Calu3 (cell line): ENCODE measurements at places on chromosomes 3 and 15. TPM values are rescaled to one million over a fixed set of nuclear protein-coding genes. Genes with fewer than 3 reads are reported as not detected.

GRCh38 chr3:141816958-141817357 lies 53.8 kb downstream of the GRK7 start:
- H3K36me3 ChIP-seq: no peaks in the 10 kb centered on the region
- H3K27me3 ChIP-seq: peaks cover 62% of the 10 kb centered on the region
- H3K4me3 ChIP-seq: no peak overlapping the region
- no peaks in the 10 kb centered on the region for H3K4me1 ChIP-seq
- no peak for DNase-seq

- no peaks in the 10 kb centered on the region for H3K36me3 ChIP-seq
- H3K4me3 ChIP-seq: no peak overlapping the region
- DNase-seq: no peak
- H3K4me1 ChIP-seq: peaks cover 10% of the 10 kb centered on the region
Observed at GRCh38 chr15:34241376-34242330, 16.8 kb downstream of the EMC4 start.

DNA sequence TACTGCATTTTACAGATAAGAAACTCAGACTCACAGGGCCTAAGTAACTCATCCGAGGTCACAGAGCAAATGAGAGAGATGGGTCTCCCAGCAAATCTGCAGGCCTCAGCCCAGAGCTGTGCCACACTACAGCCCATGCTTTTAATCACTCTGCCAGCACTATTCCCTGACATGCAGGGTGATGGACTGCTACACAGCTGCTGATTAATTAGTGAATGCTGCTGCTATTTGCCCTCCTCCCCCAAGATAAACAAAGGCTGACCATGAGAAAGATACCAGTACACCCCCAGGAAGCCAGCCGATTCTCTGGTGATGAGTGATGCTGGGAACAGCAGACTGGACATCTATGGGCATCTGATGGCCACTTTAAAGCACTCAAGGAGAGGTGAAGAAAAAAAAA lies 39.3 kb downstream of the RFTN1 start:
- no peak for DNase-seq
- no peaks in the 10 kb centered on the region for H3K36me3 ChIP-seq
- peaks cover 10% of the 10 kb centered on the region for H3K4me1 ChIP-seq
- no peaks in the 10 kb centered on the region for H3K27me3 ChIP-seq

- H3K4me1 ChIP-seq: no peaks in the 10 kb centered on the region
- H3K27me3 ChIP-seq: no peaks in the 10 kb centered on the region
- H3K36me3 ChIP-seq: peaks cover 76% of the 10 kb centered on the region
- DNase-seq: no peak
- H3K4me3 ChIP-seq: no peak overlapping the region
Observed at GRCh38 chr3:180974286-180974685, 15.2 kb downstream of the DNAJC19 start.

GRCh38 chr15:99343881-99344551 lies 92.7 kb downstream of the LRRC28 start:
- no peak overlapping the region for H3K4me3 ChIP-seq
- no peaks in the 10 kb centered on the region for H3K36me3 ChIP-seq

GRCh38 chr15:57697588-57697987 lies 8.9 kb upstream of the POLR2M start:
- H3K36me3 ChIP-seq: no peaks in the 10 kb centered on the region
- DNase-seq: no peak
- H3K4me1 ChIP-seq: no peaks in the 10 kb centered on the region
- no peak overlapping the region for H3K27ac ChIP-seq
- H3K27me3 ChIP-seq: no peaks in the 10 kb centered on the region
- no peak overlapping the region for H3K4me3 ChIP-seq

DNA sequence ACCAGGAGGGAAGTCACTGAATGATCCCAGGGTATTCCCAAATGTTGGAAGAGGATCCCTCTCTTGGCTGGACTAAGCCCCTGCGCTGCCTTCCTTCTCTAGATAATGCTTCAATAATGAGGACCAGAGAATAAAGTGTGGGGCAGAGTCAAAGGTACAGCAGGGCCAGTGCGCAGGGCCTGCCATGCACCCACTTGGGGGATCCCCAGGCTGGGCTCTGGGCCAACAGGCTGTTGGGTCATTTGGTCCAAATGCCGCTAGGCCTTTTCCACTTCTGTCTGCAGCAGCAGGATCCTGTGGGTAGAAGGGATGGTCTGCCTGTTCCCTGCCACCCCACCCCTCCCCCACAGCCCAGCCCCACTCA lies 5.7 kb upstream of the CLK3 start:
- peaks cover 12% of the 10 kb centered on the region for H3K36me3 ChIP-seq
- no peak for DNase-seq
- H3K27ac ChIP-seq: no peak overlapping the region

DNA sequence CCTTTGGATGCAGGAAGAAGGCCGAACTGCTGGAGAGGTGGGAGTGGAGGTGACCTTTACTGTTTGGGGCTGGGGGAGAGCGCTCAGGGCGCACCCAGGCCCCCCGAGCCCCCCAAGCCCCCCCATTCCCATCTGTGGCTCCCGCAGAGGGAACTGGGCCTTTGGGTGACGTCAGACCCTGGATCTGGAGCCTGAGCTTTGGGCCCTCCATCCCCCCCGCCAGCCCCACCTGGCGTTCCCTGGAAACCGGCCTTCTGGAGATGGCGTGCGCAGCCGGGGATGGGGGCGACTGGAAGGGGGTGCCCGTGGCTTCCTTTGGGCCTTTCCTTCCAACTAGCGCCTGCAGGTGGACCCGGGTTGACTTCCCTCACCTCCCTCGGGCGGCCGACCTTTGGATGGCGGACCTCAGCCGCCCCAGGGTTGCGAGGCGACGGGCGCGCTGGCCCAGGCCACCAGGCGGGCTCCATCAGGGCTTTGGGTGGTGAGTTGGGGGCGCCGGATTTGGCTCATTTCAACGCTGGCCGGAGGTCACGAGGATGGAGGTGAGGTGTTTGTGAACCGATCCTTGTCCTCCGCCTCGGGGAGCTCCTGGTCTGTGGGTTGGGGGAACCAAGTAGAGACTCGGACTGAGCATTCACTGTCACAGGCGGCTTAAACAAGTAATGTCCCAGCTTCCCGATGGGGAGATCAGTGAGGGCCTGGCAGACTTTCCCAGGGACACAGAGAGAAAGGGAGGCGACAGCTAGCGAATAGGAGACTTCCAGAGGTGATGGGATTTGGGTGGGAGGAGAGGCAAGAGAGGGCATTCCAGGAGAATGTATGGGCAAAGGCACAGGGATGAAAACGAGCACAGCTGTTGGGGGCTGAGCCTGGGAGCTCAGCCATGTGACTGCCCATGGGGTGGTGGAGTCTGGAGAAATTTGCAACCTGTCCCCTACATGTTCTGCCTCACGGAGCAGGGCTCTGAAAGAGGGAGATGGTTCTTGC lies 709 bp downstream of the SCAMP5 start:
- DNase-seq: no peak
- peaks cover 8% of the 10 kb centered on the region for H3K36me3 ChIP-seq
- H3K27me3 ChIP-seq: peaks cover 75% of the 10 kb centered on the region
- H3K27ac ChIP-seq: no peak overlapping the region
- peaks cover 18% of the 10 kb centered on the region for H3K4me1 ChIP-seq

DNA sequence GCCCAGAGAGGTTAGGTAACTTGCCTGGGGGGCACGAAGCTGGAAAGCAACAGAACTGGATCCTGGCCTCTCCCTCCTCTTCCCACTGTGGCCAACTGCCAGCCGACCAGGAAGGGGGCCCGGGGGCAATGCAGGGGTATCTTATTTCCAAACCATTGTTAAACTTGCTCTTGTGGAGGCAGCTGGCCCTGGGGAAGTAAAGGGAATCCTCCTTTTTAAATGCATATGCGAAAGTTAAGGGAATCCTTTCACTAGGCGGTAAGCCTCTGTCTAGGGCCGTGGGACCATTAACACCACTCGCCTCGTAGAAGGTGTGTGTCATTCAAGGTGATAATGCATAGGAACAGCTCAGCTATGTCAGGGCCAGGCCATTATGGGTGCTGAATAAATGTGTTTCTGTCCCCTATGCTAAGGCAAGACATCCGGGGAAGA lies 68.6 kb downstream of the ST6GAL1 start:
- H3K4me1 ChIP-seq: no peaks in the 10 kb centered on the region
- H3K27ac ChIP-seq: no peak overlapping the region
- no peak for DNase-seq
- H3K4me3 ChIP-seq: no peak overlapping the region

- peaks cover 15% of the 10 kb centered on the region for H3K36me3 ChIP-seq
- H3K27ac ChIP-seq: no peak overlapping the region
- H3K4me3 ChIP-seq: no peak overlapping the region
- peaks cover 54% of the 10 kb centered on the region for H3K4me1 ChIP-seq
Observed at GRCh38 chr3:127751163-127751621, 71.1 kb downstream of the MGLL start.

DNA sequence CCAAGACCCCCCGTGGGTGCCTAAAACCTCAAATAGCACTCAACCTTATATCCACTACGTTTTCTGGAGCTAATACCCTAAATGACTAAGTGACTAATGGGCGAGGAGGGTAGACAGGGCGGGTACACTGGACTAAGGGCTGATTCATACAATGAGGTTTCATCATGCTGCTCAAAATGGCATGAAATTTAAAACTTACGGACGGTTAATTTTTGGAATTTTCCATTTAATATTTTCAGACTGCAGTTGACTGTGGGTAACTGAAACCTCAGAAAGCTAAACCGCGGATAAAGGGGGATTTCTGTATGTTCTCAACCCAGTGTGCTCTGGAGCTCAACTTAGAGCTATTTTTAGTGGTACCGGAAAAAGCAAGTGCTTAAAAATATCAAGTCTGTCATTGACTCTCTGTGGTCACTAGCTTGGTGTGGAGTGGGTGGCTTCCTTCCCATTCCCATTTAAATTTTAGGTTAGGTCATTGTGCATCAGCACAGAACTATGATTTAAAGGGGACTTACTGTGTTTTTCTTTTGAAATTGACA lies 72.9 kb downstream of the LRRC28 start:
- no peak overlapping the region for H3K4me3 ChIP-seq
- no peaks in the 10 kb centered on the region for H3K27me3 ChIP-seq
- H3K36me3 ChIP-seq: no peaks in the 10 kb centered on the region
- no peak overlapping the region for H3K27ac ChIP-seq
- H3K4me1 ChIP-seq: no peaks in the 10 kb centered on the region

DNA sequence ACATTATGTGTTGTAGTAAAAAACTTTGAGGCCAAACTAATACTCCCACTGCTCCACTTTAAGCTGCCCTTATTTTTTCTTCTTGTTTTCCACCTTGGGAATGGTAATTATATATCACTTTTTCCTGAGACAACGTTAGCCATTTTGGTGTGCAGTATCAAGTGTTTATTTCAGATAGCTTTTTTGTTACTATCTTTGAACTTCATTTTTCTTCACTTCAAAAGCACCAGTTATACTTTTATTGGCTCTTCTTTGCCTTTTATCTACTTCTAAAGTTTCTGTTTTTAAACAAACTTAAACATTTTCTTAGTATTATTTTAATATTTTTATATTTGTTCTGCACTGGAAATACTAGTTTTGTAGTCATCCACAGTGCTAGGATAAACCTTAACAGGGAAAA lies 6.5 kb downstream of the TOPAZ1 start:
- no peaks in the 10 kb centered on the region for H3K4me1 ChIP-seq
- DNase-seq: no peak
- no peaks in the 10 kb centered on the region for H3K27me3 ChIP-seq
- no peaks in the 10 kb centered on the region for H3K36me3 ChIP-seq
- H3K27ac ChIP-seq: no peak overlapping the region
- no peak overlapping the region for H3K4me3 ChIP-seq

- peaks cover 19% of the 10 kb centered on the region for H3K36me3 ChIP-seq
- no peak overlapping the region for H3K4me3 ChIP-seq
- H3K27me3 ChIP-seq: peaks cover 7% of the 10 kb centered on the region
- no peak overlapping the region for H3K27ac ChIP-seq
- H3K4me1 ChIP-seq: peaks cover 28% of the 10 kb centered on the region
Observed at GRCh38 chr15:63187589-63188226, 1.7 kb upstream of the RAB8B start.

GRCh38 chr3:47340866-47341265 lies 40.0 kb upstream of the PTPN23 start:
- no peak overlapping the region for H3K27ac ChIP-seq
- no peaks in the 10 kb centered on the region for H3K4me1 ChIP-seq
- no peaks in the 10 kb centered on the region for H3K27me3 ChIP-seq
- no peak overlapping the region for H3K4me3 ChIP-seq
- H3K36me3 ChIP-seq: peaks cover 12% of the 10 kb centered on the region
- no peak for DNase-seq

- H3K36me3 ChIP-seq: peaks cover 37% of the 10 kb centered on the region
- DNase-seq: no peak
- peaks cover 11% of the 10 kb centered on the region for H3K4me1 ChIP-seq
- H3K4me3 ChIP-seq: peak overlapping the region; percentile 93
- peaks cover 18% of the 10 kb centered on the region for H3K27me3 ChIP-seq
Observed at GRCh38 chr3:50336452-50337174, 4.0 kb downstream of the RASSF1 start.

GRCh38 chr3:181660337-181660736 lies 51.4 kb upstream of the SOX2 start:
- no peak for DNase-seq
- H3K27me3 ChIP-seq: no peaks in the 10 kb centered on the region
- H3K4me1 ChIP-seq: no peaks in the 10 kb centered on the region
- no peaks in the 10 kb centered on the region for H3K36me3 ChIP-seq

DNA sequence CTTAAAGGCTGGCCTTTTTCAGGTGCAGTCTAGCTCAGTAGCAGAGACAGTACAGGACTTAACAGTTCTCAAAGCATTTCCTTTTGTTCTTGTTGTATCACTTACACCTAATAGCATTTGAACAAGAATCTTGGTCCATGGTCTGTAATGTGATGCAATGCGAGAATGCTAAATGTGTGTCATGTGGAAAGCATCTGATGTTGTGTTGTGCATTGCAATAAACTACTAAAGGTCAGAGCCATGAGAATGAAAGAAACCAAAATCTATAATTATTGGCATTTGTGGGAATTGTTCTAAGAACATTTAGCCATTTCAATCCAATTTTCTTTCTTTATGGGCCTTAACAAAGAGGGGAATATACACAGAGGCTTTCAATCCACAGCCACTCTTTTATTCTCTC lies 324.5 kb upstream of the ROBO2 start:
- H3K36me3 ChIP-seq: no peaks in the 10 kb centered on the region
- no peaks in the 10 kb centered on the region for H3K27me3 ChIP-seq
- H3K4me3 ChIP-seq: no peak overlapping the region
- H3K4me1 ChIP-seq: no peaks in the 10 kb centered on the region
- H3K27ac ChIP-seq: no peak overlapping the region

Gene TNFAIP8L3
- not detected in 2 replicates for total RNA-seq

Gene LMLN
- 7.0 and 7.6 TPM in 2 replicates for total RNA-seq

Gene POC1A
- 26.4 and 26.9 TPM in 2 replicates for total RNA-seq

Gene APOD
- 0.34 TPM in 1 of 2 replicates, not detected in the other for total RNA-seq

Gene SPATA12
- 0.47 and 0.64 TPM in 2 replicates for total RNA-seq
